ENCODE measurements at places on chromosomes 4 and X.

DNA sequence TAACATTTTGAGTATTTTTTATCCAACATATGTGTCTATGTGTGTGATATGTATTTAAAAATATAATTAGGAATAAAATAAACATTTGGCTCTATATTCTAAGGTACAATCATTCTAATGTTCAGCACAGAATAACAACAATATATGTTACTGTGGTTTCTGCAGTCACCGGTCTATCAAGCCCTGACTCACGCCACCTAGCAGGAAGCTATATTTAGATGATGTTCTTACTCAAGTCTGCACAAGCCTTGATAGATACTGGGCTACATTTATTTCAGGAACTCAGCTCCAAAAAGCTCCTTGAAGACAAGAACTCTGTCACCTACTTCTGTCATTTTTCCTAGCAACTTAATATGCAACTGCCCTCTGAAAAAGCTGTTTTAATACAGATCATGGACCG is 152.0 kb upstream of the FTHL17 start:
- no peak for DNase-seq

DNA sequence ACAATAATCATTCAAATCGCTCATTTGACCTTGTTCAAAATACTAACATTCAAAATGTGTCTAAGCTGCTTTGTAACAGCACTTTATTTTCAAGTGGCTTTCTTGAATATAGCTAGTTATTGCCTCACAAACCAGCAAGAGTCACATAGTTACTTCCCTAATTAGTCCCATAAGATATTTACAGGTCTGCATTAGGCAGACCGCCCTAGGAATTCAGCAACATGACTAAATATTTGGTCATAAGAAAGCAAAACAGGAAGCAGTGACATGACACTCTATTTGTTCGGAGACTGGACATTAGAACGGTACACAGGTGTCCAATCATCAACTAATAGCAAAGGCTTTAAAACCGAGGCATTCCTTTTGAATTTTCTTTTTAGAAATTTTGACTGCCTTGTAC is 262.0 kb downstream of the COL25A1 start:
- DNase-seq, result no peak

DNA sequence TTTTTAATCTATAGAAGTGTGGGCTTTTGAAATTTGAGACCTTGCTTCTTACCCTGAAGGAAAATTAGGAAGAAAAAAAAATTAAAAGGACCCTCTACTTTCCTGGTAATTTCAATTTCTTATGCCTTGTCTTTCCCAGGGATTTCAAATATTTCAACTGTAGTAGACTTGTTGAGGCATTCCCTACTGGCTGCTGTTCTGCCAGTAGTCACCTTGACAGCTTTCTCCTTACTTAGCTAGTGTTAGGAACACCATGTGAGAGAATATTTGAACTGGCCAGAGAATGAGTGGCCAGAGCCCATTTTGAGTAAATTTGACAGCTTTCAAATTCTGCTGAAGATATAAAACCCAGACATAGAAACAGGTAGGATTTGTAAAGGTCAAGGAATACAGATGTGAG is 24.0 kb upstream of the GBA3 start:
- DNase-seq, result no peak

DNA sequence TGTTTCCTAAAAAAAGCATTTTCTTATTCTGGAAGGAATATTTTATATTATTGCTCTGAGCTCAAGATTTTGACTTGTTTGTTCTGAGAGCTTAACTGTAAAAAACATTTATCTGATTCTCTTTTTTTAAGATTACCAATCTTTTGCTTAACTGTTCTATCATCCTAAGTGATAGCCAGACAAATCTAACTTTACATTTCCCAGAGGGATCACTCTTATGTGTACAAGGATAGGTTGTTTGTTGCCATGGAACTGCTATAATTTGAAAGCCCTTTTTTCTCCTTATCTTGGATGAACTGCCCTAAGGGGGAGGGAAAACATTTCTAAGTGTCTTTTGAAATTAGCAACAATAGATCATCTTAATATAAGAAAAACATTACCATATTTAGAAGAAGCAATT is 494.7 kb downstream of the TRAM1L1 start:
- DNase-seq, result no peak

DNA sequence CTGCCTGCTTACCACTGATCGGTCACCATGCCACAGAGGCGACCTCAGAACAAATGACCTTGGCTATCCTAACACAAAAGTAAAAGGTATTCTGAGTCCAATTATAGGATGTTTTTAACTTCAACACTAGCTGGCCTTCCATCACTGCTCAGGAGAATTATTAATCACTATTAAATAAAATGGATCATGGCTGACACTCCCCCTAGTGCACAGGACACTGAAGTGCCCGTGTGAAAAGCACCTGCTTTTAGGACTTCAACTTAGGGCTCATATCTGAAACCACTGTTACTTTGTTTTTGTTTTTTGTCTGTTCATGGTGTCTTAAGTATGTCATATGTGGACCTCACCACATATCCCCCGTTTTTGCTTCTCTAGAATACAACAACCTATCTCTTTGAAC is 33.9 kb downstream of the STX18 start:
- no peak for DNase-seq
